ENCODE measurements at places on chromosomes 7 and 10.

DNA sequence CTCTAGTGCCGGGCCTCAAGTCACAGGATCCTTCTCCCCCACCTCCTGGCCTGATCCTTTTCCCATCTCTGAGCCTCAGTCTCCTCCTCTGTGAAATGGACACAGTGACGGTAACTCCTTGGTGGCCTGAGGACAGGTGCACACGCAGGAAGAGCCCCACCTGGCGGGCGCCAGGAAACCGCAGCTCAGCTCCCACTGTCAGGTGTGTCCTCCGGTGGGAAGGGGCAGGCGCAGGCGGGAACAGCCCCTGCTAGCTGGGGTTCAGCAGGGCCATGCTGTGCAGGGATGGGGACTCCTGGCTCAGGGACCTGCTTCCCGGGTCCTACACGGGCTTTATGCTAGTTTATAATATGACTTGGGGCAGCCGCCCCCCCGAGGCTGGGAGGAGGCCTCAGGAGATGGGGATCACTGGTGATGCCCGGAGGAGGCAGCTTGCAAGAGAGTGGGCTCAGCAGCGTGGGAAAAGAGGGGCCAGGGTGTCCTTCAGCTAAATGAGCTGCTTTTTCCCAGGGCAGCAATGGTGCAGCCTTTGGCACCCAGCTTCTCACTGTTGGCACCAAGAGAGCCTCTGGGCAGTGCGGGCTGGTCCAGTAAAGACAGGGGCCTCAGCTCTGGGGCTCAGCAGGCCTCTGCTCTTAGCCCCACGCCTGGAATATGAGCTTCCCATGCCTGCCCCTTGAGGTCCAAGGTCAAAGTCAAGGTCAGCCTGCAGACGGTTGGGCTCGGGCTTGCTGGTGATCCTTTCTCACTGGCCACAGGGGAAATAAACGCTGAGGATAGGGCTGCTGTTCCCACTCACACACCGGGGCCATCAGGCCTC is 68.0 kb upstream of the FAM20C start:
- DNase-seq = no peak

DNA sequence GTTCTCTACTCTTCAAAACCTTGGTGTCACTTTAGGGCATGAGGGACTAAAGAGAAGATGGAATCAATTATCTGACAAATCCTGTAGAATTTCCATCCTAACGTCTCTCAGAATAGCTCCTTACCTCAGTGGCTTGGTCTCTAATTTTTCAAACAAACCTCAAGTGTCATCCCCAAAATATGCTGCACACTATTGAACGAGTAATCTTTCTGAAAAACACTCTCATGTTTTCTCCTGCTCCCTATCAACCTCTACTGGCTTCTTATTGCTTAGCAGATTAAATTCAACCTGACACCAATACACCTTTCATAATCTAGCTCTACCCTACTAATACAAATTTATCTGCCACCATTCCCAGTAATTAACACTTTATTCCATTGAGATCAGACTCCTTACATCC is 8.5 kb downstream of the CNOT4 start:
- DNase-seq = no peak

DNA sequence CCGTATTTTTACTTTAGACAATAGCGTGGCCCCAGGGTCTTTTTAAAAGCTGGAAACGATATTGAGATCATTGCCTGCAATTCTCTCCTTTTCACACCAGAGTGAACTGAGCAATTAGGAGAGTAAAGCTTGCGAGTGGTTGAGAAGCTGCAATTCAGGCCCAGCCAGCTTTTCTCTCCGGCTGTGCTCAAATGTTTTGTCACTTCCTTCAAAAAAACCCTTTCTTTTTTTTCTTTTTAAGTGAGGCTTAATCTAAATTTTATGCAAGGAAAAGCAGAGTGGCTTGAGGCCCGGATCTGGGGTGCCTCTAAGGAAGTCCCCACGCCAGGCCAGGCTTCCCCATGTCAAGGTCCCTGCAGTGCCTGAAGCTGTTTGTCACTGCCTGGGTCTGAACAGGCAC is 433.9 kb downstream of the GLRX3 start:
- no peak for DNase-seq

DNA sequence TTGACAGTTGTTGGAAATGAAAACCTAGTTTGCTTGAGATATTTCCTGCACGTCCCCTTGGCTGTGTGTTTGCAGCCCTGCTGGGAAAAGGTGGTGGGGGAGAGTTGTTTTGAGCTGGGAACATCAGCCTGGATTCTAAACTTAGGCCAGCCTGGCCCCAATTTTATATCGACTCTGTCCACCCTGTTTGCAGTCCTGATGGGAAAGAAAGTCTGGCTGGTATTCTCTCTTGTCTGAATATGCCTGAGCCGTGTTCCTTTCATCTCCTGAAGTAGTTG is 178.7 kb downstream of the CCDC3 start:
- no peak for DNase-seq

DNA sequence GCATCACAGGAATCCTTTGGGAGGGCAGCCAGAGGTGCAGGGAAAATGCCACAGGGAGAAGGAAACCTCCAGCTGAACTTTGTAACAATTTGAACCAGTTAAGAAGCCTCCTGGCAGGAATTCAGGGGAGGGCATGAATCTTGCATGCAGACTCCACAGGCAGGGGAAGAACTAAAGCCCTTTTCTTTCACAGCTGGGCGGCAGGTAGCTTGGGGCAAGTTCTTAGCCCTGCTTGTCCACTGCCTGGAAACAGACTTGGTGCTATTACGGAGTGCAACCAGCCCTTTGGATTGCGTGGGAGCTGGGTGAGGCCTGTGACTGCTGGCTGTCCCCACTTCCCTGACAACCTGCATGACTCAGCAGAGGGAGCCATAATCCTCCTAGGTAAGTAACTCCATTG is 51.7 kb upstream of the ADAM12 start:
- DNase-seq = no peak

DNA sequence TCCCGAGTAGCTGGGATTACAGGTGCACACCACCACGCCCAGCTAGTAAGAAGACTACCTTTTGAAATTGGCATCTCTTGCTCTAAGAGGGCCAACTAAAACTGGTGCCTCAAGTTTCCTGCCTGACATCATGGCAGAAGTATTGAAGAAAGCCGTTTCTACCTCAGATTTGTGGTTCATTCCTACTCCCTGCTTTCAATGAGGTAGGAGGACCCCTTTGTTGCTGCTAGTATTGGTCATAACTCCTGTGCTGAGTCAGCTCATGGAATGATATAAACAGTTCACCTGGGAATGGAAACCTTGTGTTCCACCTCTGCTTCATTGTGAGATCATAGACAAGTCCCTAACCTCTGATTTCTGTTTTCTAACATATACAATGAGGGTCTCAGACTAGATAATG is 82.8 kb downstream of the CDK6 start:
- DNase-seq = no peak

GRCh38 chr7:46756996-46757395 is 824.9 kb downstream of the TNS3 start:
- DNase-seq = no peak

DNA sequence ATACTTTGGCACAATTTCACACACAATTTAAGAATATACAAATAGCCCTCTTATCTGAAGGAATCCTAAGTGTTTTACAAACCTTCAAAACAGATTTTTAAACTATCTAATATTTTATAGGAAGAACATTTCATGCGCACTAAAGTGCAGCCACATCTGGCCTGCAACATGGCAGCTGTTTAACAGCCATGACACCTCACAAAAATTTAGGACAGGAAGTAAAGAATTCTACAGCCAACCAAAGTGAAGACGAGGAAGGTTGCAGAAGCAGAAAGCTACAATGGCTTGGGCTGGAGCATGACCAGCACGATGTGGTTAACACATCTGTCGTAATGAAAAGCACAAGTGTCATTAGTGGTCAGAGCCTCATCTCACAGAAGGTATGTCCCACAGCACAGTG is 238.1 kb downstream of the HPSE2 start:
- DNase-seq = no peak

DNA sequence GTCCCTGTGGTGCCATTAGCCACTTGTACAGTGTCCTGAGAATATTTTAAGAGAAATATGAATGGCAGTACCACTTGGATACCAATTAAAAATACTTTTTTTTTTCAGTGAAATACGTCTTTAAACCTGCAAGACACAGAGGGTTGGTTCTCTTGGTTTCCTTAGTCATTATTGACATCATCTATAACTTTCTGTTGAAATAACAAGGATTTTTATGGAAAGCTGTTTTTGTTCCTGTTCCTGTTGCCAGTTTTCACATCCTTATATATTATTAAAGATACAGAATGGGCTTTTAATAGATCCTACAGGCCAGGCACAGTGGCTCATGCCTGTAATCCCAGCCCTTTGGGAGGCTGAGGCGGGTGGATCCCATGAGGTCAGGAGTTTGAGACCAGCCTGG is 579.9 kb downstream of the AUTS2 start:
- no peak for DNase-seq

GRCh38 chr10:66336791-66337190 is 589.0 kb upstream of the LRRTM3 start:
- no peak for DNase-seq

GRCh38 chr10:102919246-102919959 is 1.3 kb downstream of the CNNM2 start:
- DNase-seq = no peak

GRCh38 chr10:48451969-48452878 is 145.7 kb downstream of the MAPK8 start:
- no peak for DNase-seq

GRCh38 chr10:131019696-131020095 is 291.8 kb downstream of the TCERG1L start:
- no peak for DNase-seq

DNA sequence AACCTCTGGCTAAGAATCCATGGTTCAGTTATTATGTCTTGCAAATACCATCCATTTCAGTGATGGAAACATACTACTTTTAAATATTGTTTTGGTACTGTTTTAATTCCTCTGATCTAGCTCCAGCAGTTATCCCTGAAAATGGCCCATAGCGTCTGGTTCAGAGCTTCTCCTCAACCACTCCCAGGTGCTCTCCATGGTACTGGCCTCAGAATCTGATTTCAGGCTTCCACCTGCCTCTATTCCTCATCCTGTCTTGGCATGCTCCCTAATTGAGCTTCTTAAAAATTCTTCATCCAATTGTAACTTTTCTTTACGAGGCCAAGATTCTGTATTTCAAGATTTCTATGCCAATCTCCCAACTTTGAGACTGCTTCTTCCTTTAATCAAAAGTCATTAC is 236.3 kb downstream of the HTR7 start:
- no peak for DNase-seq

DNA sequence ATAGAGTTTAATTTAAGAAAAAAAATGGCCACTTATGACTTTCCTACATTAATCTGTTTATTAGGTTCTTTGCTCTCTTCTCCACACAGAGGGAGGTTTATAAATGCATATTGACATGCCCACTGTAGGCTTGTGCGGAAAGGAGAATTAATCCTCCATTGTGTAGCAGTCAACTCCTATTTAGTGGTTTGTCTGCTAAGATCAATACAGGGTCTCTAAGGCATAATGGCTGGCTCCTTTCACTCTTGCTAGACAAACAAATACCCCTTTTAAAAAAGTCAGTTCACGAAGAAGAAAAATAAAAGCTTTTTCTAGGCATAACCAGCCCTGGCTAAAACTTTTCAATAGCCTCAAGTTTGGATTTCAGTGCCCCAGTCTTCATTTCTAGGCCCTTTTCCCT is 141.6 kb downstream of the TSPAN12 start:
- DNase-seq = no peak

DNA sequence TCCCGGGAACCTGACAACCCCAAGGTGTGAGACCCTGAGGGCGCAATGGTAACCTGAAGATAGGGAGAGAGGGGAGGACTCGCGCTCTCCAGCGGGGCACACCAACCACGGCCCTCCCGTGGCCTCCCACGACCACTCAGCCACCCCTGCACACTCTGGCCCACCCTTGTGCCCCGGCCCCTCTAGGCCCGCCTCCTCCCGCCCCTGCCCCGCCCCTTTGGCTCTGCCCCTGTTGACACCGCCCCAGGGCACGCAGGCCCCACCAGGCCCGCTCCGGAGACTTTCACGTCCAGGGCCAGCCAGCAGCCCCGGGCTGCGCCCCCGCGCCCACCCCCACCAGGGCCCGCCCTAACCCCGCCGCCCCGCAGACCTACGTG is 10.9 kb downstream of the ATG9B start:
- DNase-seq = no peak

GRCh38 chr7:152336754-152337368 is 98.9 kb downstream of the KMT2C start:
- no peak for DNase-seq

GRCh38 chr7:5484921-5485320 is 61.3 kb upstream of the TNRC18 start:
- no peak for DNase-seq

- no peak for DNase-seq
These were observed 141.1 kb upstream of the LRRTM3 start for GRCh38 chr10:66784770-66785169.

DNA sequence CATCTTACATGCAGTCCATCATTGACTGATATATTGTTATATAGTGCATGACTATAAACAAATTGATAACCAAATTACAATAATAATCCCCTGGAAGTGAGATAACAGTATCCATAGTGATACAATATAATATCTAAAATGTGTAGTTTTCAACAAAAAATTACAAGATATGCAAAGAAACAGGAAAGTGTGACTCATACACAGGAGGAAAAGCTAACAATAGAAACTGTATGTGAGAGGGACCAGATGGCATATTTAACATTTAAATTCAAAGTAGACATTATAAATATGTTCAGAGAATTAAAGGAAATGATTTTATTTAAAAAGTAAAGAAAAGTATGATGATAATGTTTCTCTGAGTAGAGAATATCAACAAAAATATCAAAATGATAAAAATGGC is 8.0 kb downstream of the OR9A2 start:
- DNase-seq = no peak

DNA sequence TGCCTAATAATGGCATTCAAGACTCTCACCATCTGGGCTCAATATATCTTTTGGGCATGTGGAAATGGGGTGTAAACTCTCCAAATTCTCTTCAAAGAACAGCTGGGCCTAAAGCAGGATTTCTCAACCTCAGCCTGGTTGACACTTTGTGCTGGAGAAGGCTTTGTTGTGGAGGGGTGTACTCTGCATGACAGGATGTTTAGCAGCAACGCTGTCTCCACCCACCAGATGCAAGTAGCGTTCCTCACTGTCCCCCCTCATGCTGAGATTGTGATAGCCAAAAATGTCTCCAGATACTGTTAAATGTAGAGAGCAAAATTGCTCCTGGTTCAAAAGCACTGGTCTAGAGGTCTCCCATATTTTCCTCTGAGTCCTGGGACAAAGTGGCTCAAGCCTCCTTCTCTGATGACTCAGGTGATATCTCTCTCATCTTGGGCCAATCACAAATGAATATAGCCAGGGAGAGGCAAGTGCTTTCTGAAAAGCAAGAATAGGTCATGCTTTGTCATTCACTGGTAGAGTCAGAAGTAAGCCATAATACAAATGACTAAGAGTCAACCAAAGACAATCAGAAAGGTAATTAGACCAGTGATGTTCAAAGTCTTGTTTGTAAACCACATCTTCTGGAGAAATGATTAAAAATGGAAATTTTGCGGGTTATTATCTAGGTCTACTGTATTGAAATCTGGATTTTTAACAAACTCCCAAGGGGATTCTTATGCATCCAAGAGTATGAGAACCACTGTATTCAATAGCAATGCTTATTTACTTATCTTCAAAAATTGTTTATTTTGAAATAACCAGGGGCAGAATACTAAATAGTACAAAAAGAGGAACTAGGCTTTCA is 330.8 kb downstream of the PTEN start:
- DNase-seq = no peak
